Astrocyte (in vitro differentiated cells and primary cell): ENCODE measurements at places on chromosomes 2 and 18.

GRCh38 chr2:121479882-121480522 lies 50.7 kb upstream of the RNU4ATAC start:
- peak; percentile 65 for DNase-seq

DNA sequence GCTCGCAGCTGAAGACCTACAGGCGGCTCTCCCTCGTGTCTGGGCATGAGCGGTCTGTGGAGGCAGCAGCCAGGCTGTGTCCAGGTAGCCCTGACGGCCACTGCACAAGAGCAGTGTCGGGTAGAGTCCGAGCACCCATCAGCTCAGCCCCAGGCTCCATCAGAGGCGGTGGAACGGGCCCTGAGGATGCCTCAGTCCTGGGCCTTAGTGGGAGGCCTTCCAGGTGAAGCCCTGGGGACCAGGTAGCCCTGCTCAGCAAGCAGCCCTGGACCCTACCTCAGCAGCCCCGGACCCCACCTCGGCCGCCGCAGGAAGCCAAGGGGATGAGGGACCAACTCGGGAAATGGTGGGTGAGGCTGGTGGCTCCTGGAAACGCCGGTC lies 21.3 kb upstream of the KLF11 start:
- no peak for DNase-seq

DNA sequence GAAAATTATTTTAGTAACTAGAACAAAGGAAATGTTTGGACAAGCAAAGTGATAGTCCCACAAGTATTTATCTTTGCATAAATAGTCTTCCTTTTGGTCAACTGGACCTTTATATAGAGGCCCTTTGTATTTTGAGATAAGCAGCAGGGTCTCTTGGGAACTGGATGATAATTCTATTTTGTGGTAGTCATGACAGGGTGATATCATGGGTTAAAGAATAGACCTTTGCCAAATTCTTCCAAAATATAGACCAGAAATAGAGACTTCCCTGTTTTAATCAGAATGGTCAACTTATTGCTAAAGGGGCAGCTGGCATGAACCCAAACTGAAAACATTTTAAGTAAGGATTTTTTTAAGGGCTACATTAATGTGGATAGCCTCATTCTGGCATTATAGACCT lies 10.5 kb downstream of the PLEK start:
- DNase-seq, result no peak

DNA sequence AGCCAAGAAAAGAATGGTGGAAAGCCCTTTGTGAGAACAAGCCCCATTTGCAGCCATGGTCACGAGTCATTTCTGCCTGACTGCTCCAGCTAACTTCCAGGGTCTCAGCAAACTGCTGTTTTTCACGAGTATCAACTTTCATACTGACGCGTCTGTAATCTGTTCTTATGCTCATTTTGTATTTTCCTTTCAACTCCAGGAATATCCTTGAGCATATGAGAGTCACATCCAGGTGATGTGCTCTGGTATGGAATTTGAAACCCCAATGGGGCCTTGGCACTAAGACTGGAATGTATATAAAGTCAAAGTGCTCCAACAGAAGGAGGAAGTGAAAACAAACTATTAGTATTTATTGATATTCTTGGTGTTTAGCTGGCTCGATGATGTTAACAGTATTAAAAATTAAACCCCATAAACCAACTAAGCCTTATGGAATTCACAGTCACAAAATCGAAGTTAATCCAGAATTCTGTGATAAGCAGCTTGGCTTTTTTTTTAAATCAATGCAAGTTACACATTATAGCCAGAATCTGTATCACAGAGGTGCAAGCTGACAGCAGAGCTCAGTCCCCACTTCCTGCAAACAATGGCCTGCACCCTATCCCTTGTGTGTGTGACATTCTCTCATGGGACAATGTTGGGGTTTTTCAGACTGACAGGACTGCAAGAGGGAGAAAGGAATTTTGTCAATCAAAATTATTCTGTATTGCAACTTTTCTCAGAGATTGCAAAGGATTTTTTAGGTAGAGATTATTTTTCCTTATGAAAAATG lies 26.1 kb downstream of the SLC14A1 start:
- no peak for DNase-seq

- no peak for DNase-seq
These were observed 24.9 kb downstream of the ASAP2 start for GRCh38 chr2:9231291-9232165.

GRCh38 chr2:29374823-29375222 lies 259.6 kb downstream of the CLIP4 start:
- no peak for DNase-seq

DNA sequence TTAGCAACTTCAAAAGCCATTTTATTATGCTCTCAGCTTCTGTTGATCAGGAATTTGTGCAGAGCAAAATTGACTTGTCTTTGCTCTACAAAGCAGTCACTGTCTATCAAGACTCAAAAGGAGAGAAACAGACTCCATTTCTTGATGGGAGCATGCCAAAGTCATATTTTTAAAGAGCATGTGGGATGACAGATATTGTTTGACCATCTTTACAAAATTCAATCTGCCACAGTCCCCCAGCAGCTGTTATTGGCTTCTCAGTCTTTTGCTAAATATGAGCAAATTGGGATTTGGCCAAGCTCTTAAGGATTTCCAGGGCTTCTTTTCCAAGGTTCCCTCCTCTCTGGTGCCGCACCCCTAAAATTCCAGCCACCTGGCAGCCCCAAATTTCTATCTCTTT lies 67.9 kb downstream of the TEX51 start:
- no peak for DNase-seq

DNA sequence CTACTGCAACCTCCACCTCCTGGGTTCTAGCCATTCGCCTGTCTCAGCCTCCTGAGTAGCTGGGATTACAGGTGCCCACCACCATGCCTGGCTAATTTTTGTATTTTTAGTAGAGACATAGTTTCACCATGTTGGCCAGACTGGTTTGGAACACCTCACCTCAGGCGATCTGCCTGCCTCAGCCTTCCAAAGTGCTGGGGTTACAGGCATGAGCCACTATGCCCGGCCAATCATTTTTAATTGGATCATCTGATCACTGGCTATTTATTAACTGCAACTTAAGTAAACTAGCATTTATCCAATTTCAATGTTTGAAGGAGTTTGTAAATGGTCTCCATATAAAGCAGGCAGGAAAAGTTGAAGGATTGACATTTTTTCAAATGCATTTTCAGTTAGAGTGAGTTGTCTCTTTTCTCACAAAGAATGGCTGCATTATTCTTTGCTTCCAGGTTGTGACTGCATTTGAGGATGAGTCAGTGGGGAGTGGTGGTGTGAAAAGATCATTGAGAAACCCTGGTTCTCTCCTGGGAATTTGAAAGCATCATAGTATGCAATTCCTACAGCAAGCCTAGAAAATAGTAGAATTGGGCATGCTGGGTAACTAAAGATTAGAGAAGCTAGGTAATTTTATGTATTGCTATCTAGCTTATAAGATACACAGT lies 431.1 kb upstream of the ZEB2 start:
- peak; percentile 77 for DNase-seq
